Fibroblast of the aortic adventitia (primary cell): ENCODE measurements at places on chromosomes 5 and 9. TPM values are rescaled to one million over a fixed set of nuclear protein-coding genes. Genes with fewer than 3 reads are reported as not detected.

GRCh38 chr5:141878186-141878710 lies at the start of gene PCDH1:
TSS of gene PCDH1 (minus strand) at chr5:141878410. CDS start at chr5:141878262, 148 bp downstream.
- no peak for DNase-seq

GRCh38 chr5:148969291-148969690 lies 93.6 kb downstream of the SH3TC2 start:
- DNase-seq = no peak

DNA sequence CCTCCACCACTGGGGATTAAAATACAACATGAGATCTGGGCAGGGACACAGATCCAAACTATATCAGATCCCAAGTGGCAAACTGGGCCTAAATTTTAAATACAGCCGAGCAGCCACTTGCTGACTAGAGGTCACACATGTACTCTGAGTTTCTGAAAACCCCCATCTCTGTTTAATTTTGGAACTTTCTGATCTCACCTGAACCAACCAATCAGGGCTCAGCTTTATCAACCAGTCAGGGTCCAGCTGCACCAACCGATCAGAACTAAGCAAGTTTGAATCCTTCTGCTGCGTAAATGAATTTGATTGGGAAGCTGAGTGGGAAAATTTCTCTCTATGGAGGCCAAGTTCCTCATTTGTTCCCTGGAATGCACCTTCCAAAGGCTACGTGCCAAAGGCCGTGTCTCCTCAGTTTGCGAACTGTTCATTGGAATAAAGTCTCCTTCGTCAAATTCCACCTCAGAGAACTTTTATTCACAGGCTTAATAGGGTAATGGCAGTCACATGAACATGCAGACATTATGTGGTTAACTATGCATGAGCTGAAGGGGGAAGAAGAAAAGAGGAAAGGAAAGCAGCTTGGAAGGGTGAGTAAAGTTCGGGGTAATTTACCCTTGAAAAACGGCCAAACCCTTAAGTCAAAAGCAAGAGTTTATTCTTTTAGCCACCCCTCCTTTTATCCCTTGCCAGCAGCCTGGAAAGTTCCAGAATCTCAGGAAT lies 3.7 kb downstream of the CD180 start:
- peak; percentile 15 for DNase-seq

Gene IL7R
- 0.90 TPM in 1 of 2 replicates, not detected in the other for total RNA-seq

Gene ZNF366
- not detected in 2 replicates for total RNA-seq

DNA sequence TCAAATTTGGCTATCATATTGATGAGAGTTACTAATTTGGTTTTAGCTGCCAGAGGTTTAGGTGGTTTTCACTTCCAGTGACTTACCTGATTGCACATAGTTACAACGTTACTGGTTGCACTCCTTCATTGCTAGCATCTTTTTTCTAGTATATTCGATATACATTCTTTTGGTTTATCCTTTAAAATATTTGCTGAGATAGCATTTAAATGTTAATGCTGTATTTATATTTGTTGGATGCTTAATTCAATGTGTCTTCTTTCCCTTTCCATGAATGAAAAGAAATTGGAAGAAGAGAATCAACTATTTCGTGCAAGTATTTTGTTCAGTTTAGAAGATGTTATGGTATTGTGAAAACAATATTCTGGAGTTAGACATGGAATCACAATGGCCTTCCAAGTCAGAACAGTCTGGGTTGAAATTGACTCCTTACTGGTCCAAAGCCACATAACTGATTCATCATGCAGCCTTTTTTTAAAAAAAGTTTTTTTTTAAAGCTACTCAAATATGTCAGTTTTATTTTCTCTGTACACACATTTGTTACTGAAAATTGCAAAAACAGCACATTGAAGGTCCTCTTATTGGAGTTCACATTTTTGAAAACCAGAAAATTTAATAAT lies 2.2 kb downstream of the SPIN1 start:
- DNase-seq = peak; percentile 80

DNA sequence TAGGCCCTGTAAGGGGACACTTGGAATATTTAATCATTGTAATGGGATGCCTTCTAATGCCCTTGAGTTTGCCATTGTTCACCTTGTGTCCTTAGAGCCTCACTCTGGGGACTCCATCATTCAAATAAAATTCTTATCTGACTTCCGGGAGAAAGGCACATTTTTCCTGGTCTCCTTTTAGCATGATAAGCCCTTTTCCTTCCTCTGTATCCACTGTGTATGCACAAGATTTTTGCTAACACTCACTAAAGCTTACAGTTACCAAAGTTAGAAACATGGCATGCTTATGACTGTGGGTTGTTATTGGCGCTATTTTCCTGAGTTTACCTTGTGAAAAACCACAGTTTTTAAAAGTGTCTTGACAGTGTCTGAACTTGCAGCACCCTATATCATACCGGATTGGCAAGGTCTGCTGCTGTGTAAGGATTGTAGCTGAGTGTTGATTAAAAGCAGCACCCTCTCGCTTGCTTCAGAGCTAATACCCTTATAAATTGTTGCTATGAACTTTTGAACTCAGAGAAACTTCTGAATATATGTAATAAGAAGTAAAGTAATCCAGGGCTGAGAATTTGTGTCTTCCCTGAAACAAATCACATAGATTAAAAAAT lies 46.4 kb downstream of the SNCAIP start:
- DNase-seq = no peak

- peak; percentile 46 for DNase-seq
Observed at GRCh38 chr9:116565986-116566385, 121.1 kb upstream of the TRIM32 start.

DNA sequence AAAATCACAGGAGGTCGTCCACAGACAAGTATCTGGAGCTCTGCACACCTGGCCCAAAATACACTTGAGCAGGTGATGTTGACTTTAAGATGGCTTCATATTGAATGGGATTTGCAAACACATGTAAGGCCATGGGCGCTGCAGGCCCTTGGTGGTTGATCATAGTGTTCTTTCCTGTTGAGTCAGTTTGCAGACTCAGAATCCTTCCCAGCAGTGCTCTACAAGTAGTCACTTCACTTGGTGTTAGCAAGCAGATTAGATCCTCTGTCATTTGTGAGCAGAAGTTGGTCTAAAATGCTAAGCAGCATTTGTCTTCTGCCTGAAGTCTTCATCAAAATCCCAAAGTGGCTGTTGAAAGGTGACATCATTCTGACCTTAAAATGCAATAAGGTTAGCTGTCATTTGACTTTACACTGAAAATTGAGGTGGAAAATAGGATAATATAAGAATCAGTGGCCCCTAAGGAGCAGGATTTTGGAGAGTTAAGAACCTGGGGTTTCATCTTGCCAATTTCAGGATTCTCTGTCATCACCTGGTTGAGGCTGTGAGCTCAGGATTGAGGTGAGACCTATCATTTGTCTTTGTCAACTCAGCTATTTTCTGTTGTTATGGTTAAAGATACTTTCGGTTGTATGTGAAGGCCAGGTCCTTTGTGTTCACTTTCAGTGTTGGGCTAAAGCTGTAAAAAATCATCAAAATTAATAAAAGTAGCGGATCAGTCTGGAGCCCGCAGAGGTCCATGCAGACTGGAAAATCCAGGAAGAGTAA lies 114.5 kb downstream of the LRRC70 start:
- DNase-seq = no peak

Gene PCDHA6
- total RNA-seq = 0.27 and 1.3 TPM in 2 replicates

DNA sequence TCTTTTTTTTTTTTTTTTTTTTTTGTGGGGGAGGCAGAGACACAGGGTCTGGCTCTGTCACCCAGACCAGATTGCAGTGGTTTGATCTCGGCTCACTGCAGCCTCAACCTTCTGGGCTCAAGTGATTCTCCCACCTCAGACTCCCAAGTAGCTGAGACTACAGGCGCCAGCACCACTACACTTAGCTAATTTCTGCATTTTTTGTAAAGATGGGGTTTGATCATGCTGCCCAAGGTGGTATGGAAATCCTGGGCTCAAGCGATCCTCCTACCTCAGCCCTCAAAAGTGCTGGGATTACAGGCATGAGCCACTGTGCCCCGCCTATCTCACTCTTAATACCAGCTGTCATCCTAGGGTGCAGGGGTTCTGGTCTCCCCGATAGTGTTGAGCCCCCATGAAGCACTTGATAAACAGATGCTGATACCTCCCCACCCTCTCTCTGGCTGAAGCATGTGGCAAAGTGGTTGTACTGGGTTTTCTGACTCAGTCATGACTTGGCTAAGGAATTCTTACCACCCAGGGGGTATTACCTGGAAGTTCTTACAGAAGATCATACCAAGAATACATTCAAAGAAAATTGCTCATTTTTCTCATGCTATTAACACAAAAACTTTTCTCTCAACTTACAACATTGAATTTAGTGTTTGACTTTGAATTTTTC lies 110.2 kb upstream of the DAPK1 start:
- DNase-seq = peak; percentile 31

Gene IL31RA
- 0.72 and 0.74 TPM in 2 replicates for total RNA-seq

Gene RHOBTB3
- 82.2 and 86.9 TPM in 2 replicates for total RNA-seq

DNA sequence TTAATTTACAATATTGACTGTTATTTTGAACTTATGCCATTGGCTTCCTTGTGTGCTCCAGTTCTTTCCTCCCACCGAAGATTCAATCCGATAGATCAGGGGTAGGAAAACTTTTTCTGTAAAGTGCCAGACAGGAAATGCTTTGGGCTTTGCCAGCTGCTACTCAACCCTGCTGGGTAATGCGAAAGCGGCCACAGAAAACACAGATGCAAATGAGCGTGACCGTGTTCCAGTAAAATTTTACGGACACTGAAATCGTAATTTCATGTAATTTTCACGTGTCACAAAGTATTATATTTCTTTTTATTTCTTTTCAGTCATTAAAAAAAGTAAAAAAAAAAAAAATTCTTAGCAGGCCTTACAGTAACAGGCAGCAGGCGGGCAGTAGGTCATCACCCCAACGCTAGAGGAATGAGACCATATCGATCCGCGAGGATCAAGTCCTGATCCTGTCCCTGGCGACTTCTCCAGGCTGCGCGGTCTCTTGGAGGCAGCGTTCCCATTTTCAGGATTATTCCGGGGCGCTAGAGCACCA lies 599 bp downstream of the NMRK1 start:
- peak; percentile 62 for DNase-seq

DNA sequence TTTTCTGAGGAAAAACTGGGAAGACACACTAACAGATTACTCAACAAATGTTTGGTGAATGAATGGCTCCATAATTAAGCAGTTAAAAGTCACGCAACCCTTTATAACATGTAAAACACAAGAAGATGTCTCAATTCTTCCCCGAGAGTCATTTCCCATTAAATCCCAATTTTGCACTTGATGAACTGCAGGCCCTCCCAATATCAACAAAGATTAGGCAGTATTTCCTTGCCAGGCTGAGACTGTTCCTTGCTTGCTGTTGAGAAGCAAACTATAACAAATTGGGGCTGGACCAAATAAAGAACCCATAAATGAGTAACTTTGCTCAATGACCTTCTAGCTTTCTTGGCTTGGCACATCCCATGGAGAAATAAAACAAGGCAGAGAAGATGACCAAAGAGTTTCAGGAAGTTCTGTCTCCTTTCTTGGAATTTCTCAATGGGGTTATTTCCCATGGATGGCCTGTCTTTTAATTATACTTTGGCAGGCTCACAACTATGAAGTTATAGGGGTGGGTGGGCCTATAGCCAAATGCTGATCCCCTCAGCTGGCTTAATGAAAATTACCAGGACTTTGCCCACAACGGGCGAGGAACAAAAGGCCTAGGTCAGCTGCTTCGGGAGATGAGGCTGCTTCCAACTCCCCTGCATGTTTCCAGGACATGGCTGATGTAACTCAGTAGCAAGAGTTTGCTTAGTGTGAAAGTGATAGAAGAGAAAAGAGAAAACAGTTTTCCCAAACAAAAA lies 243.1 kb upstream of the RFX3 start:
- DNase-seq = peak; percentile 94
